ENCODE measurements at places on chromosomes 7 and 10.

- DNase-seq = no peak
Measured at GRCh38 chr10:117721873-117722272, 179.3 kb downstream of the EMX2 start.

DNA sequence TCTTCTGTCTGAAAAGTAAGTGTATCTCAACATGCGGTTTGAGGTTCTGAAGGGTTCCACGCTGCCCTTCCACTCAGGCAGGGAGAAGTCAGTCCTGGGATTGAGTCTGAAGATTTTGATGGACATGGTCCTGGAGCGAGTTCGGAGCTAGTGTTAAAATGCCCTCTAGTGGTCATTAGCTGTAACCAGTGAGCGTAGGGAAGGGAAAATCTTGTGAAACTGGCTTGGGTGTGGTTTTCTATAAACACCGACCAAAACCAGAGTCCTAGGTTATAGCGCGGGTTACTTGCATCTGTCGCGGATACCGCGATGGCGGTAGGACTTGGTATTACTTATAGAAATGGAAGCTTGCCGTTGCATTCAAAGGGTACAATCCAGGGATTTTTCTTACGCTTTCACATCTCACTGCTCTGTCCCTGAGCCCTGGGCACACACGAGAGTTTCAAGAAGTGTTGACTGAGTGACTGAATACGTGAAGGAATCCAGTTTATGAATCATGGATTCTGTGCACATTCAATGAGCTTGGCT is 348.2 kb upstream of the C7orf33 start:
- DNase-seq = peak; percentile 79

- peak; percentile 57 for DNase-seq
Measured at GRCh38 chr7:107007007-107007891, 37.3 kb upstream of the PRKAR2B start.

- no peak for DNase-seq
Measured at GRCh38 chr7:12709726-12710502, 22.5 kb downstream of the ARL4A start.

DNA sequence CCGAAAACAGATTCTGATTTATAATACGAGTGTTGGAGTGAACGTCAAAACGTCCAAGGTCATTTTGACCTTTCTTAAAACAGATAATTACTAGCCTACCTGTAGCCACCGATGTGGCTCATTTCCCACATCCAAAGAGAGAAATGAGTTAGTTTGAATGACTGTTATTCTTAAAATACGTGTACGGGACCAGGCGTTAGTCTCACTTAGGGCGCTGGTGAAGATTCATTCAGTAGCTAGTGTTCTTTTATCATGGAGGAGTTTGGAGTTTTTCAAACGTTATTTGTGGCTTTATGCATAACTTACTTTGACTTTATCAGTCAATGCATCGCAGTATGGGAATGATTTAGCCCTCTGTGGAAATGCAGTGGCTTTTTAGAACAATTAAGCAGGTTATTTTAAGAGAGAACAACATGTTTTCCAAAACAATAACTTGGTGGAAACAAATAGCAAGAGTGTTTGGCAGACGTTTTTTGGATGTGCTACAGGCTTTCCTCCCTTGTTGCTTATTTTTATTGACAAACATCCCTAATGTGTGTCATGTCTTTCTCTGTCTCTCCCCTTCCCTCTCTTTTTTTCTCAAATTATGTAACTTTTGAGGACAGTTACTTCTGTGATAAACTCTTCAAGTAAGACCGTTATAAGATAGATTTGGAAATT is 1.6 kb downstream of the BICC1 start:
- DNase-seq = no peak

DNA sequence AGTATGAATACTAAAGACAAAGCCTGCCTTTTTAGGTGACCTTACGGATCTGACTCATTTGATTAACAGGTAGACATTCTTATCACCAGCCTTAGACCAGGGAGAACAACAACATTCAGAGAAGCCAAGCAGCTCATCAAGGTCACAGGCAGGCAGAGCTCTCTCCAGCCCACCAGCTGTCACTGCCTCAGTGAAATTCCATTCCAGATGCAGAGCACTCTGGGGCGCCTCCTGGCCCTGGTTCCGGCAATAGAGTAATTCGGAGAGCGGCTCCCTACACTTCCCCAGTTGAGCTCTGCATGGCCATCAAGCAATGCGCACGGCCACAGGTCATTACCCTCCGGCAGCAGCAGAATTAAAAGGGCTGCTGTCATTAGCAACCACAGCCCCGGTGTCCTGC is 164.7 kb downstream of the TCERG1L start:
- no peak for DNase-seq

GRCh38 chr7:50620433-50620832 is 55.2 kb upstream of the DDC start:
- DNase-seq = no peak

DNA sequence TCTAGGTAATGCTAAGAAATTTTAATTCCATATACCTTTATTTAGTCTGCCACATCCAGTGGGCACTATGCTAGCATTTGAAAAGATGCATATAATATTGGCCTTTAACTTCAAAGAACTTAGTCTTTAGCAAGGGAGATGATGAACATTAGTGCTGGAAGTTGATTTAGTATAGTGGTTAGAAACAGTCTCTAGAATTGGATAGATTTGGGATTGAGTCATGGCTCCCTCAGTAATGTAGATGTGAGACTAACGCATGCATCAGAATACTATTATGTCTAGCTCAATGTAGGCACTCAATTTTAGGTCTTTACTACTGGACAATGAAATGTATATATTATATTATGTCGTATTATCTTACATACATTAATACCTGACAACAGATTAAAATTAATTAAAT is 5.8 kb downstream of the DKK1 start:
- no peak for DNase-seq

DNA sequence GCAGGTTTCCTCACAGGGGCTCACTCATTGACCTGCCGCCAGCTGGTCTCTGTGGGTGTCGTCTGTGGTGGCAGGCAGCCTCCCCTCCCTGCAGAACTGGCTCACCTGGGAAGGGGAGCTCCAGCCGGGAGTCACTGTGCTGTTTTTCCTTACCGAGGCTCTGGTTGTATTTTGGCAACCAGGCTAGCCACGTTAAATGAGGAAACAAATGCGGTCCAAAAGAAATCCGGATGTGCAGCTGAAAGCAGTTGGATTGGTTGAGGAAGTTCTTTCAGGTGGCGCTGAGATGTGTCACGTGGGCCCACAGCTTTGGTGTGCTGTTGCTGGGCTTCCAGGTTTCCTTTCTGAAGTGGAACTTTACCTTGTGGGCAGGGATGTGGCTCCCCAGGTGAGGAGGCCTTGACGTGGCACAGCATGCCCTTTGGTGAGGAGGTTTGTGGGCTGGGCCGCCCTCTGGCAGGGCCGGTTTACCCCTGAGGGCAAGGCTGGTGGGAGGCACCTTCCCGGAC is 14.2 kb downstream of the MTURN start:
- no peak for DNase-seq

GRCh38 chr10:121444520-121445165 is 153.6 kb downstream of the FGFR2 start:
- no peak for DNase-seq

DNA sequence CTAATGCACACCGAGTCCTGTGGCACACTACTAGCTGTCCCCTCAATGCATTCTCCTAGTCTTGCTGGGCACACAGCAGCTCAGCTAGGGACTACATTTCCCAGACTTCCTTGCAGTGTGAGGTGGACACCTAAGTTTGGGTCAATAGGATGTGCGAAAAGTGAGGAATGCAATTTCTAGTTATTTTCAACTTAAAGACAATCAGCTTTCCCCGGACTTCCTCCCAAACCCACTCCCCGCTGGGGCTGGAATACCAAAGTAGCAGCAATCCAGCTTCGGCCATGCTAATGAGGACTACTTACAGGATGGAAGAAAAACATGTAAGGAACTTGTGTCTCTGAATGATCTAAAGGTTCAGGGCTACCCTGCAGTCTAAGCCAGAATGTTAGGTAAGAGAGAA is 286.4 kb upstream of the LRRN3 start:
- DNase-seq = peak; percentile 58

DNA sequence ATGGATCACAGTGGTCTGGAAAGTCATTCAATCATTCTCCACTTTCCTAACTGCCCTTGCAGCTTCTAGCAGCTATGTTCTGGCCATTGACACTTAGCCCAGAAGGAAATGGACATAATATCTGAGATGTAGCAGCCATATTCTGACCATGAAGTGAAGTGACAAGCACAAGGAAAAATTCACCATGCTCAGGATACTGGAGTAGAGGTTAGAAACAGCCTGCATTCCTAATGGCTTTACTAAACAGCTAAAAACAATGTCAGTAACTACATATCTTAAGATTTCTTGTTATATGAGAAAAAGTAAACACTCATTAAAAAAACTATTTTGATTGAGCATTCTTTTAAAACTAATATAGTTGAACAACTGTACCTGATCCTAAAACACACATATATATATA is 443.8 kb downstream of the MAGI2 start:
- no peak for DNase-seq

GRCh38 chr10:104021246-104021645 is 54.3 kb downstream of the SLK start:
- DNase-seq = no peak

DNA sequence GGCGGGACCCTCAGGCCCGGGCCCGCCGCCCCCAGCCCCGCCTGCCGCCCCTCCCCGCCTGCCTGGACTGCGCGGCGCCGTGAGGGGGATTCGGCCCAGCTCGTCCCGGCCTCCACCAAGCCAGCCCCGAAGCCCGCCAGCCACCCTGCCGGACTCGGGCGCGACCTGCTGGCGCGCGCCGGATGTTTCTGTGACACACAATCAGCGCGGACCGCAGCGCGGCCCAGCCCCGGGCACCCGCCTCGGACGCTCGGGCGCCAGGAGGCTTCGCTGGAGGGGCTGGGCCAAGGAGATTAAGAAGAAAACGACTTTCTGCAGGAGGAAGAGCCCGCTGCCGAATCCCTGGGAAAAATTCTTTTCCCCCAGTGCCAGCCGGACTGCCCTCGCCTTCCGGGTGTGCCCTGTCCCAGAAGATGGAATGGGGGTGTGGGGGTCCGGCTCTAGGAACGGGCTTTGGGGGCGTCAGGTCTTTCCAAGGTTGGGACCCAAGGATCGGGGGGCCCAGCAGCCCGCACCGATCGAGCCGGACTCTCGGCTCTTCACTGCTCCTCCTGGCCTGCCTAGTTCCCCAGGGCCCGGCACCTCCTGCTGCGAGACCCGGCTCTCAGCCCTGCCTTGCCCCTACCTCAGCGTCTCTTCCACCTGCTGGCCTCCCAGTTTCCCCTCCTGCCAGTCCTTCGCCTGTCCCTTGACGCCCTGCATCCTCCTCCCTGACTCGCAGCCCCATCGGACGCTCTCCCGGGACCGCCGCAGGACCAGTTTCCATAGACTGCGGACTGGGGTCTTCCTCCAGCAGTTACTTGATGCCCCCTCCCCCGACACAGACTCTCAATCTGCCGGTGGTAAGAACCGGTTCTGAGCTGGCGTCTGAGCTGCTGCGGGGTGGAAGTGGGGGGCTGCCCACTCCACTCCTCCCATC is 82.7 kb downstream of the PAX2 start:
- DNase-seq = peak; percentile 86

DNA sequence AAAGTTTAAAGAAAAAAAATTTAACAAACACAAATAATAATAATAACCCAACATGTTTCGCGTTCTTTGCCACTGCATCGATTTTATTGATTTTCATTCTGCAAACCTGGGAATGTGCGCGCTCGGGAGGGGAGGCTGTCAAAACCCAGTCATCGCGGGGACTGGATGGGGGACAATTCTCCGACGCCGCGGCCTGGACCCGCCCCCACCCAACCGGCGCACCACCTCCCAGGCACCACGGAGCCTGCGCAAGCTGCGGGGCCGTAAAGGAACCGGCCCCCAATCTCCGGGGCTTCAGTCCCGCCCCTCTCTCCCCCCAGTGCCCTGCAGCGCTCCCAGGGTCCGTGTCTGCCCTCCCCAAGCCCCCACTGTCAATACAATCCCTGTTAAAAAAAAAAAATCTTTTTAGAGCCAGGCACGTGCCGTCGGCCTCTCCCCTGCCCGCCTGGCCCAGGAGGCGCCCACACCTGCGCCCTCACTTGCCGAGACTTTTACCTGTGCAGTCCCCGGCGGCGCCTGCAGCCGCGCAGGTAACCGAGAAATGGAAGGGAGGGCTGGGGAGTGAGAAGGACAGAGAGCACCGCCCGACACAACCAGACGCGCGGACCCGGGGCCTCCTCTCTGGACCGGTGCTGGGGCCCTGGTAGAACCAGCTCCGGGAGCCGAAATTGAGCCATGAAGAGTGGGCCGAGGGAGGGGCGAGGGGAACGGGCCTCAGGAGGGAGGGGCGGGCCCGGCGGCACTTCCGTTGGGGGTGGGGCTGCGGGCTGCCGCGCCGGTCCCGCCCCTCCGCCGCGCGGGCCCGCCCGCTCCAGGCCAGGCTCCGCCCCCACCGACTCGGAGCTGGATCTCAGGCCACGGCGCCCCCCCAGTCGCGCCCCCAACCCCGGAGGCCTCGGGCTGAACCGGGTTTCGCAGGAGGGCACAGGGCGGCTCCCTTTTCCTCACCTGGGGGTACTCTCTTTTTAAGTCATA is 7.6 kb upstream of the ZNF503 start:
- peak; percentile 60 for DNase-seq

DNA sequence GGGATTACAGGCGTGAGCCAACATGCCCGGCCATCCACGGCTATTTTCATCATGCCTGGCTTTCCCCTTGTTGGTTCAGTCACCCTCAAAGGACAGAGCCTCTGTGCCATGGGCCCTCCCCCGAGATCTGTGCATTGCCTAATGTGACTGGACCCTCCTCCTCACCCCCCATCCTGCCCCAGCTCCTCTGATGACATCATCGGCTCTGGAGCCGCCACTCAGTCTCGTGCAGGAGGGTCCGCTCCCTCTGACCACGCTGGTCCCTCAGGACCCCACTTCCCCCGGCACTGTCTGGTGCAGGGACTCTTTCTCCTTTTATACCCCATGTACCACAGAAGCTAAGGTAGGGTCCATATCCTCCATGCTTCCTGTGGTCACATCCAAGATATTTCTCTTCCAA is 33.2 kb upstream of the BAIAP2L1 start:
- DNase-seq = no peak

- no peak for DNase-seq
Measured at GRCh38 chr7:117143580-117143979, 179.3 kb downstream of the WNT2 start.

DNA sequence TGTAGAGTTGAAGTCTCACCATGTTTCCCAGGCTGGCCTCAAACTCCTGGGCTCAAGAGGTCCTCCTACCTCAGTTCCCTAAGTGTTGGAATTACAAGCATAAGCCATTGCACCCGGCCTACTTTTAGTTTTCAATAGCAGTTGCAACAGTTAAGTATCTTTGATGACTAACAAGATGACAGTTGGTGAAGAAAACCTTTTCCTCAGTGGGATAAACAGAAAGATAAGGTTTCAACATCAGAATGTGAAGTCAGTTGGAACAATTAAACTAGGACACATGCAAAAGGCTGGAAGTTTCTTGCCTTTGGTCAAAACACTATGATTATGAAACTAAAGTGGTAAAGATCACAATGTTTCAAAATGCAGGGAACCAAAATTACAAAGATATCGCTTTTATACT is 169.2 kb downstream of the ZNF438 start:
- no peak for DNase-seq

GRCh38 chr7:111045449-111045848 is 45.5 kb upstream of the LRRN3 start:
- no peak for DNase-seq

- DNase-seq = peak; percentile 93
Measured at GRCh38 chr10:13614530-13615332, 28.0 kb downstream of the PRPF18 start.

Data from islet precursor cell (in vitro differentiated cells).